Neural cell (in vitro differentiated cells): ENCODE measurements at places on chromosomes 6 and 20. TPM values are rescaled to one million over a fixed set of nuclear protein-coding genes. Genes with fewer than 3 reads are reported as not detected.

The FAM209B gene
- polyA plus RNA-seq: 1.1 TPM in 1 of 2 replicates, not detected in the other

The TRAPPC3L gene
- not detected in 2 replicates for polyA plus RNA-seq

The TFAP2B gene
- not detected in 2 replicates for polyA plus RNA-seq

The GSTA3 gene
- polyA plus RNA-seq: not detected in 2 replicates

The ID4 gene
- polyA plus RNA-seq: 422 and 506 TPM in 2 replicates

The TTBK1 gene
- 4.2 and 6.8 TPM in 2 replicates for polyA plus RNA-seq
